ENCODE measurements at places on chromosomes 16 and 17. TPM values are rescaled to one million over a fixed set of nuclear protein-coding genes. Genes with fewer than 3 reads are reported as not detected.

- no peaks in the 10 kb centered on the region for H3K36me3 ChIP-seq
- no peaks in the 10 kb centered on the region for H3K27me3 ChIP-seq
- H3K4me3 ChIP-seq: no peak overlapping the region
- H3K4me1 ChIP-seq: no peaks in the 10 kb centered on the region
- DNase-seq: no peak
- no peak overlapping the region for H3K27ac ChIP-seq
Observed at GRCh38 chr16:64089697-64090096, 1032.2 kb downstream of the CDH11 start.

Gene MT4
- not detected for total RNA-seq

Gene MPHOSPH6
- total RNA-seq: 13.1 TPM

- H3K4me3 ChIP-seq: no peak overlapping the region
- no peaks in the 10 kb centered on the region for H3K36me3 ChIP-seq
- no peak overlapping the region for H3K27ac ChIP-seq
- H3K27me3 ChIP-seq: no peaks in the 10 kb centered on the region
- DNase-seq: no peak
Observed at GRCh38 chr16:87149051-87149450, 168.1 kb downstream of the C16orf95 start.

DNA sequence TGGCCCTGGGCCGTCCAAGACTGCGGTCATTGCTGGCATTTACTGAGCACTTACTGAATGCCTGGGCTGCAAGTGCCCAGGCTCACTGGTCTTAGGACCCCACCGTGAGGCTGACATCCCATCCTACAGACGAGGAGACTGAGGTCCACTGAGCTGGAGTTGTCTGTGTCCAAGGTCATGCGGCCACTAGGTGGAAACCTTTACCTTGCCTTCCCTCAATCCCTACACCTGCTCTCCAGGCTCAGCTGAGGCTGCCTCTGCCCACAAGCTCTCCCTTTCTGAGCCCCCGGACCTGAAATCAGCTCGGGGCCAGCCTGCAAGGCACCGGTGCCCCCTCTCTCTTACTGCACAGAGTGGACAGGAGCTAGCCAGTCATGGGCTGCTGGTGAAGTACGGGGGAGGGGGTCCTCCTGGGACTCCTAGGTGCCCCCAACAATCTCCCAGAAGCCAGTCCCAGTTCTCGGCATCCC is 1.5 kb downstream of the CASKIN1 start:
- no peaks in the 10 kb centered on the region for H3K36me3 ChIP-seq
- DNase-seq: no peak
- peaks cover 2% of the 10 kb centered on the region for H3K27me3 ChIP-seq
- H3K4me1 ChIP-seq: no peaks in the 10 kb centered on the region

Gene PKMYT1
- 2.6 TPM for total RNA-seq

Gene ACSM2B
- 0.33 TPM for total RNA-seq
